ENCODE measurements at places on chromosomes 12 and 14.

- peaks cover 44% of the 10 kb centered on the region for H3K4me1 ChIP-seq
- no peak for DNase-seq
- H3K27ac ChIP-seq, result no peak overlapping the region
- no peaks in the 10 kb centered on the region for H3K36me3 ChIP-seq
These were observed 21.4 kb downstream of the ABCB9 start for GRCh38 chr12:122944605-122945592.

GRCh38 chr14:104974665-104975390 lies 3.3 kb downstream of the AHNAK2 start:
- H3K4me1 ChIP-seq, result peaks cover 14% of the 10 kb centered on the region
- no peak overlapping the region for H3K4me3 ChIP-seq
- no peaks in the 10 kb centered on the region for H3K36me3 ChIP-seq
- H3K27me3 ChIP-seq, result peaks cover 21% of the 10 kb centered on the region
- H3K27ac ChIP-seq, result no peak overlapping the region
- no peak for DNase-seq

DNA sequence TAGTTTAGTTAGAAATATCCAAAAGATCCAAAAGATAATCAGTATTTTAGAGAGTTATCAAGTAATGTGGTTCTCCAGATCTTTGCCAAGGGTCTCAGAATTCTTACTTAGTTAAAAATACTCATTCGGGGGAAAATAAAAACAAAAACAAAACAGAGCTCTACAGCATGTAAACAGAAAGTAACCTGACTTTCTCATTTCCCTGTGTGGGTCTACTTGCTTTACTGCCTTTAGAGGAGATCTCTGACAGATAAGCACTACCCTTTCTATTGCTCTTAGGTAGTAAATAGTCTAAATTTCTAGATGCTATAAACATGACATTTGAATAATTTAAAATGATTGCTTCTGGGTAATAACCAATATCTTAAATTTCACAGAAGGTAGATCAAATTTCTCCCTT lies 371.8 kb downstream of the RPL10L start:
- no peak for DNase-seq
- H3K27ac ChIP-seq, result no peak overlapping the region
- no peaks in the 10 kb centered on the region for H3K4me1 ChIP-seq
- H3K4me3 ChIP-seq, result no peak overlapping the region

DNA sequence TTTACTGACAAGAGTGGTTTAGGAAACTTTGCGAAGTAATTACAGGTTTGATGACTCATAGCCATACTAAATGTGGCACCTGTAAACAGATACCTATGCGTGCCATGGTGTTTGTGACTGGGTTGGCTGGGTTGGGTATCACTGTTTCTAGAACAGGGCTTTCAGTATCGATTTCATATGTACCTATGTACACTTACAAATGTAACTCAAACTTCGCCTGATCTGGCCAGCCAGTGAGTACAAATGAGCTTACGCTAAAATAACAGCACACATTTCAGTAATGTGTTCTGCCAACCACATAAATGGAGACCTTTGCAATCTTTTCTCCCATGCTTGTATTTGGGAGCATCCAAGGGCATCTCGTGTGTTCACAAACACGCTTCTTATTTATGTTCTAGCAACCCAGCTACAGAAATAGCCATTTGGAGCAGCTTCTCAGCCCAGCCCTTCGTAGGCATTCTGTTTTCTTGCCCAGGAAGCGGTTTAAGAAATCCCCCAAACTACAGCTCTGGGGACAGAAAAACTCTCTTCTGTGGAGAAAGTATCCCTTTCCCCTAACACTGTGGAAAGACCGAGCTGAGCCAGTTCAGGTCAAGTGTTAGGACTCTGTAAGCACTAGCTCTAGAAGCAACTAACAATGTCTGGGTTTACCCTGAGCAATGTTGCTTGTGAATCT lies 42.3 kb upstream of the MDM1 start:
- H3K36me3 ChIP-seq, result no peaks in the 10 kb centered on the region
- peaks cover 33% of the 10 kb centered on the region for H3K4me1 ChIP-seq
- peak overlapping the region; percentile 32 for H3K4me3 ChIP-seq
- H3K27ac ChIP-seq, result peak overlapping the region; percentile 77

DNA sequence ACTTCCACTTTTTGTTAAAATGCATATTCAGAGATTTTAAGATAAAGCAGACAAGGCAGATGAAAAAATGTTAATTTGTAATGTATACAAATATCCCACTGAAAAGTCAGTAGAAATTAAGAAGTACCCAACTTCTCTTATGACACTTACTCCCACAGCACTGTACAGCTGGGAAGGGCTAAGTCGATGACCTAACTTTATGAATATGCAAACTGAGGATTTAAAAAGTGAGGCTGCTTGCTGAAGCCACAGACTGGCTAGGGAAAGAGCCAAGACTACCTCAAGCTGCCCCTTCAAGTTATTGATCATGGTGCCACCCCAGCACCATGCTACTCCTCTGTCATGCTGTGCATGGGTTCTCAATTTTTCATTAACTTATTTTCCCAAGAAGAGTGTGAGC lies 17.0 kb downstream of the PPM1H start:
- H3K4me1 ChIP-seq, result no peaks in the 10 kb centered on the region
- no peak for DNase-seq
- H3K27me3 ChIP-seq, result peaks cover 3% of the 10 kb centered on the region
- H3K36me3 ChIP-seq, result no peaks in the 10 kb centered on the region
- no peak overlapping the region for H3K4me3 ChIP-seq

DNA sequence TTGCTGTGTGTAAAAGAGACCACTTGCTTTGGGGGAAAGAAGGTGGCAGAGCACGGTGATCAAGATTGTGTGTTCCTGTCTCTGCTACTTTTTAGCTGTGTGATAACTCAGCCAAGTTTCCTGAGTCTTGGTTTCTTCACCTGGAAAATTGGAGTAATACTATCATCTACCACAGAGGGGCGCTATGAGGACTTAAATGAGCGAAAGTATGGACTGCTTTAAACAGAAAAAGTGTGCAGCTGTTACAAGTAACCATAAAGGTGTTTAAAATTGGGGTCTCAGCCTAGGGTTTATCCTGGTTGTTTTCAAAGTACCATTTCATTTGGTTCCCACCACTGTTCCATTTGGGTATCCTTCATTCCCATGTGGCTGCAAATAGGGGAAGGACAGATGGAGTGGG lies 65.9 kb upstream of the WSCD2 start:
- no peaks in the 10 kb centered on the region for H3K4me1 ChIP-seq
- DNase-seq, result no peak
- H3K27ac ChIP-seq, result no peak overlapping the region
- H3K36me3 ChIP-seq, result no peaks in the 10 kb centered on the region
- H3K27me3 ChIP-seq, result peaks cover 3% of the 10 kb centered on the region

GRCh38 chr12:26668847-26669246 lies 164.1 kb downstream of the ITPR2 start:
- H3K4me3 ChIP-seq, result no peak overlapping the region
- H3K36me3 ChIP-seq, result peaks cover 36% of the 10 kb centered on the region
- H3K27ac ChIP-seq, result no peak overlapping the region

- H3K27ac ChIP-seq, result no peak overlapping the region
- H3K27me3 ChIP-seq, result no peaks in the 10 kb centered on the region
- no peak overlapping the region for H3K4me3 ChIP-seq
- no peaks in the 10 kb centered on the region for H3K4me1 ChIP-seq
- no peaks in the 10 kb centered on the region for H3K36me3 ChIP-seq
These were observed 207.5 kb upstream of the RTL1 start for GRCh38 chr14:101110729-101111619.

GRCh38 chr14:22646570-22647254 lies 2.6 kb upstream of the OR6J1 start:
- H3K4me1 ChIP-seq, result no peaks in the 10 kb centered on the region
- H3K4me3 ChIP-seq, result no peak overlapping the region
- H3K27ac ChIP-seq, result no peak overlapping the region
- H3K27me3 ChIP-seq, result no peaks in the 10 kb centered on the region
- H3K36me3 ChIP-seq, result no peaks in the 10 kb centered on the region

- H3K27ac ChIP-seq, result no peak overlapping the region
- H3K4me3 ChIP-seq, result no peak overlapping the region
- DNase-seq, result no peak
- no peaks in the 10 kb centered on the region for H3K27me3 ChIP-seq
- peaks cover 82% of the 10 kb centered on the region for H3K36me3 ChIP-seq
These were observed 4.7 kb downstream of the PSMC6 start for GRCh38 chr14:52711666-52712065.

GRCh38 chr14:74988993-74989392 lies 13.7 kb upstream of the EIF2B2 start:
- no peak overlapping the region for H3K27ac ChIP-seq
- H3K4me3 ChIP-seq, result no peak overlapping the region
- H3K27me3 ChIP-seq, result no peaks in the 10 kb centered on the region
- H3K36me3 ChIP-seq, result no peaks in the 10 kb centered on the region
- H3K4me1 ChIP-seq, result no peaks in the 10 kb centered on the region

GRCh38 chr12:27342536-27342935 lies 9.9 kb downstream of the BMAL2 start:
- no peaks in the 10 kb centered on the region for H3K4me1 ChIP-seq
- no peaks in the 10 kb centered on the region for H3K36me3 ChIP-seq
- H3K27ac ChIP-seq, result no peak overlapping the region
- no peaks in the 10 kb centered on the region for H3K27me3 ChIP-seq
- H3K4me3 ChIP-seq, result no peak overlapping the region
- no peak for DNase-seq

- no peak for DNase-seq
- H3K4me3 ChIP-seq, result no peak overlapping the region
- H3K27ac ChIP-seq, result no peak overlapping the region
- no peaks in the 10 kb centered on the region for H3K27me3 ChIP-seq
- no peaks in the 10 kb centered on the region for H3K36me3 ChIP-seq
- no peaks in the 10 kb centered on the region for H3K4me1 ChIP-seq
These were observed 353.0 kb downstream of the PAWR start for GRCh38 chr12:79337662-79338290.

DNA sequence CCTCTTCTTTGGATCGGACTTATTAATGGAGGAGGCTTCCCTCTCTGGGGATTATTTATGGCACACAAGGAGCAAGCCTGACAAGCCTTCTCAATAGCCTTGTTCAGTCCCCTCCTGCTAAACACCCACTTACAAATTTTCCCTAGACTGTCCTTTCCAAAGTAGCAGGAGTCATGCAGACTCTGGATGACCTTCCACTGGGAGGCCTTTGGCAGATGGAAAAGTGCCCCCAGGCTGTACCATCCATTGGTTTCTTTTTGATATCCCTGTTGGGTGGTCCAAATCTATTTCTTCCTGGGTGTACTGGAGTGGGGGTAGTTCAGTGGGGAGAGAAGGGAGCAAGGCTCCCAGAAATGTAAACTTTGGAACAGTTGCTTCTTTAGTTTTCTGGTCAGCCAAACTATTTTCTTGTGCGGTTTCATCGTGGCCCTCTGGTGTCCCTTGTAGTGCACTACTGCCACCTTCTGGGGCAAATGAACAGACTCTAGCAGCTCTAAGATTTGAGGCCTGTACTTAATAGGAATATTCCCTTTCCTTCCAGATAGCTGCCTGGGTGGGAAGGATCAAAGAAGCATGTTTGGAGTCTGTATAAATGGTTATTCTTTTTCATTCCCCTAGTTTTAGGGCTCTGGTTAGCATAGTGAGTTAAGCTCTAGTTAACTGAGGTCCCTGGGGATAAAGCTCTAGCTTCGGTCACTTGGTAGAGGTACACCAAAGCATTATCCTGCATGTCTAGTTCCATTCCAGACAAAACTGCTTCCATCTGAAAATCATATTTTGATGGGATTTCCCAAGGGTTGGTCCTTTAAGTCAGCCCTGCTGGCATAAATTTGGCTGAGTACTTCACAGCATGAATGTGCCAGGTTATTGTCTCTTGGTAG lies 409.5 kb downstream of the SLC6A15 start:
- H3K27ac ChIP-seq, result no peak overlapping the region
- H3K27me3 ChIP-seq, result no peaks in the 10 kb centered on the region
- no peak overlapping the region for H3K4me3 ChIP-seq
- H3K36me3 ChIP-seq, result no peaks in the 10 kb centered on the region
- no peak for DNase-seq

DNA sequence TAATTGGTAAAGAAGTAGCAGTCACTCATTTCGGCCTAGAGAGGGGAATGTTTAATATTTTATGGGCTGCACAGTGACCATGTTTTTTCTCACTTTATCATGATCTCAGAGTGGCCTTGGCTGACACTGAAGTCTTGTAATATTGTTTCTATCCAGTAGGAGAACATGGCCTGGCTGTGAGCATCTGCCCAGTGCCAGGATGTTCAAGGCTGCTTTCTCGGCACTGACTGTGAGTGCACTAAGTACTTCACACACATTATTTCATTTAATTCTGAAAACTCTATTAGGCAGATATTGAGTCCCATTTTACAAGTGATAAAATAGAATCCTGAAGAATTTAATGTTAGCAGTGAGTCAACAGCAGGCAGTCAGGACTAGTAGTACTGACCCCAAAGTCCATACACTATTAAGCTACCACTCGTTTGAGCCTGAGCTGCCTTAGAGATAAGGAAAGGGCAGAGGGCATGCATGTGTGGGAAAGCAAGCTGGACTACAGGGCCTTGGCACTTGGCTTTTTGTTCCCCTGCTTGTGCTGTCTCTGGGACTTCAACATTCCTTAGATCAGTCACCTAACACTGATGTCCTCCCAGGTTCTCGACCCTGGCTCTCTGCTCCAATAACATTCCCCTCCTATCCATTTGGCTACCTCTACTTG lies 42.2 kb upstream of the APPL2 start:
- H3K36me3 ChIP-seq, result no peaks in the 10 kb centered on the region
- H3K4me1 ChIP-seq, result no peaks in the 10 kb centered on the region
- no peak overlapping the region for H3K27ac ChIP-seq
- H3K4me3 ChIP-seq, result no peak overlapping the region
- no peaks in the 10 kb centered on the region for H3K27me3 ChIP-seq

- no peaks in the 10 kb centered on the region for H3K4me1 ChIP-seq
- DNase-seq, result no peak
- no peak overlapping the region for H3K4me3 ChIP-seq
- no peaks in the 10 kb centered on the region for H3K36me3 ChIP-seq
- peaks cover 16% of the 10 kb centered on the region for H3K27me3 ChIP-seq
- no peak overlapping the region for H3K27ac ChIP-seq
These were observed 26.3 kb upstream of the ST8SIA1 start for GRCh38 chr12:22360774-22361173.

- H3K36me3 ChIP-seq, result peaks cover 2% of the 10 kb centered on the region
- peaks cover 52% of the 10 kb centered on the region for H3K4me1 ChIP-seq
- H3K27me3 ChIP-seq, result no peaks in the 10 kb centered on the region
- peak overlapping the region; percentile 72 for H3K4me3 ChIP-seq
- peak overlapping the region; percentile 71 for H3K27ac ChIP-seq
- DNase-seq, result peak; percentile 39
These were observed 3.5 kb upstream of the KLC1 start for GRCh38 chr14:103625356-103626095.

DNA sequence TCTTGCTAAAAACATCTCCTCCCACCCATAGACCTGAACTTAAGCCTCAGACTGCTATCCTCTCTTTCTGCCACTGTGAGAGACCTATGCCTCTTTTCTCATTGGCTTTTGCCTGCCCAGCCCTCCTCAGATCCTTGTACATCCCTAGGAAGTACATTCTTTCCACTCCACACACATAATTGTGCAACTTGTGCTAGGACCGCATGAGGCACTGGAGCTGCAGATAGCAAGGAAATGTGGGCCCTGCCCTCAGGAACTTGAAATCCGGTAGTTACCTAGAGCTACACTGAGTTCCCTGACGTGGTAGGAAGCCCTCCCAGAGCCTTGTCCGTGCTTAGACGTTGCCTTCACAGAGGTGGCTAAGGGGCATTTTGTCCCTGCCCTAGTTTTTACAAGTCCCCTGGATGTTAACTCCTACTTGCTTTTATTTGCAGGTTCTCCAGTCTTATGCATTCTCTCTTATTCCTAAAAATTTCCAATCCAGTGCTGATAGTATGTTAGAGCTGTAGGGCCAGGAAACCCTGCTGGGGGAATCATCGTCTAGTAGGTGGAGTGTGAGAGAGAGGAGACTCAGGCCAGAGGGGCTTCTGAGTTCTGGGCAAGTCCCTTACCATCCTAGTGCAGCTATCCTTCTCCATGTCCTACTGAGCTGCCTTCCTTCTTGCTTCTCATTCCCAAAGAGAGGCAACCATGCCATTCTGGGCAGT lies 41.3 kb downstream of the NTF3 start:
- H3K36me3 ChIP-seq, result no peaks in the 10 kb centered on the region
- no peak for DNase-seq
- H3K27me3 ChIP-seq, result no peaks in the 10 kb centered on the region
- no peak overlapping the region for H3K4me3 ChIP-seq
